ENCODE measurements at places on chromosomes 3 and 15. TPM values are rescaled to one million over a fixed set of nuclear protein-coding genes. Genes with fewer than 3 reads are reported as not detected.

GRCh38 chr3:41202075-41202833 is 2.9 kb downstream of the CTNNB1 start:
- DNase-seq, result no peak

DNA sequence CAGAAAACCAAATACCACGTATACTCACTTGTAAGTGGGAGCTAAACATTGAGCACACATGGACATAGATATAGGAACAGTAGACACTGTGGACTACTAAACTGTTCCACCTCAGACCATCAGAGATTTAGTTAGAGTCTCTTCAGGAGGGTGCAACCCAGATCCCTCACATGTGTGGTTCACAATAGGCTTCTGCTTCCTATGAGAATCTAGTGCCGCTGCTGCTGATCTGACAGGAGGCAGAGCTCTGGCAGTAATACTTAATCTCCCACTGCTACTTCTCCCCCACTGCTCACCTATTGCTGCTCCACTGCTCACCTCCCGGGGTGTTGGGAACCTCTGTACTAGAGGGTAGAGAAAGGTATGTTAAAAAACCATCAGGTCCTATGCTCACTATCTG is 533.3 kb downstream of the NSUN3 start:
- no peak for DNase-seq

NANOGP8 gene
- total RNA-seq, result 0.63 TPM

AP3S2 gene
- total RNA-seq, result 26.8 TPM

GRCh38 chr3:196774191-196774820 is 34.6 kb downstream of the PAK2 start:
- DNase-seq, result no peak

- peak; percentile 91 for DNase-seq
Measured at GRCh38 chr3:151305060-151305774, 11.4 kb downstream of the GPR87 start.

ASB14 gene
- total RNA-seq, result not detected

THSD4 gene
- 3.2 TPM for total RNA-seq

- no peak for DNase-seq
Measured at GRCh38 chr15:48617619-48618018, 27.9 kb downstream of the FBN1 start.

- no peak for DNase-seq
Measured at GRCh38 chr3:68072062-68072461, 417.6 kb upstream of the SUCLG2 start.

GRCh38 chr15:29566914-29567313 is 255.4 kb downstream of the TJP1 start:
- no peak for DNase-seq

GOLGA6L9 gene
- total RNA-seq, result 3.7 TPM

DNA sequence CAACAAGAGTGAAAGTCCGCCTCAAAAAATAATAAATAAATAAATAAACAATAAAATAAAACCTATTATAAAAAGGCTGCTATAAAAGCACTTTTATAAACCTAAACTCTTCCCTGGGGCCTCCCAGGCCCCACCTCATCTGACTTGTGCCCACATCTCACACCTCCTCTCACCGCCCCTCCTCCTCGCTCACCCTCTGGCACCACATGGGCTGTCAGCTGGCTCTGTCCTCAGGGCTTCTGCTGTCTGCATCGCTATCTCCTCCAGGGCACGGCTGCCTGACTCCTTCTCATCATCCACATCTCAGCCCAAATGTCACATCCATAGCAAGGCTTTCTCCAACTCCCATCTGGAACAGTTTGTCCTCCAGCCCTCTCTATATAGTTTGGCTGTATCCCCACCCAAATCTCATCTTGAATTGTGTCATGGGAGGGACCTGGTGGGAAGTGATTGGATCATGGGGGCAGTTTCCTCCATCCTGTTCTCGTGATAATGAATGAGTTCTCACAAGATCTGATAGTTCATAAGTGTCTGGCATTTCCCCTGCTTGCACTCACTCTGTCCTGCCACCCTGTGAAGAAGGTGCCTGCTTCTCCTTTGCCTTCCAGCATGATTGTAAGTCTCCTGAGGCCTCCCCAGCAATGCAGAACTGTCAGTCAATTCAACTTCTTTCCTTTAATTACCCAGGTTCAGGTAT is 8.8 kb upstream of the SH3BP5 start:
- DNase-seq, result no peak

DNA sequence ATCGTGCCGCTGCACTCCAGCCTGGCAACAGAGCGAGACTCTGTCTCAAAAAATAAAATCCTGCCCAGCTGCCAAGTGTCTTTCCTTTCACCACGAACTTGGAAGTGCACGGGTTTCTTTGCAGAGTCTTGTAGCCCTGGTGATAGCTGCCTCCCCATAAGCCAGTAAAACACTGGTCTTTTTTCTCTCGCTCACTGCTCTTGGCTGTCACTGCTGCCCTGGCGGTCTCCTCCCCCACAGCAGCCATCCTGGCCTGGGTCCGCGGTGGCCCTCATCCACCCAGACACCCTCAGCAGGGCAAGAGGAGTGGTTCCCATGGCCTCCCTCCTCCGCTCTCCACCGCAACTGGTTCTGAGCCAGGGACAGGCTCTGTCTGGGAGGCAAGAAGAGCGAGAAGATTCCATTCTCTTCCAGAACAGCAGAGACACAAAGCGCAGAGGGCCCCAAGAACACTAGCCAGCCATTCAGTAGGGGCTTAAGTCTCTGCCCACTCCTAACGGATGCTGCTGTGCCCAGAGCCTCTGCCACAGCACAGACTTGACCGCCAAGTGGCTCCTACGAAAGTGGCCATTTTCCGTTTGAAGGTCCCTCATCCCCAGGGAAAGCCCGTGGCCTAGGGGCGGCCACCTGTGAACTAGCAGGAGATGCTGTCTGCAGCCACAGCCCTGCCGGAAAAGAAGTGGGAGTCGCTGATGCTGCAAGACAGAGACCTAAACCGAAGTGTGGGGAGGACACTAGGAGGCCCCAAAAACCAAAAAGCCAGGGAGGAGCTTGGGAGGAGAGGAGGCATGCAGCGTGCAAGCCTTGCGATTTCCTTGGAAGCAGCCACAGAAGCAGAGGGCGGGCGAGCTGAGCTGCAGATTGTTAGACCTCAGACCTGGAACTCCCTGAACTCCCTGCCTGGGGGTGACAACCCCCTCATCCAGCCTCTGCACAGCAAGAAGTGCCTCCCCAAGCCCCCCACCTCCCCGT is 44.1 kb downstream of the KLHL25 start:
- DNase-seq, result no peak

DNA sequence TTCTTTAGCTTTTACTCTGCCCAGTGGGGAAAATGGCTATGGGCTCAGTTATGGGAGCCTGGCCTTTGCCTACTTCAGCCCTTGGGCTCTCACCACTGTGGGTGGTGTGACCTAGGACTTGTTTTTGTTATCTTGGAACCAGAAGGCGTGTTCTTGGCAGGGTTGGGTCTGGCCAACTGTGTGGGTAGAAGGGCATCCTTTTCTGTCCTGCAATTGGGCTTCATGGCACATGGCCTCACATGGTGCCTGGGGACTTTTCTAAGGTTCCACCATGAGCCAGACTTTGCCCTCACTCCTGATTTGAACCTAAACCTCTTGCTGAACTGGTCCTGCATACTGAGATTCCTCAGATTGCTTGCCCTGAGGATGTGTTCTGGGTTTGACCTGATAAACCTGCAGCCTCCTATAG is 1.7 kb downstream of the GLYCTK start:
- no peak for DNase-seq

TGM4 gene
- not detected for total RNA-seq

GCNT3 gene
- total RNA-seq, result 0.69 TPM

DNA sequence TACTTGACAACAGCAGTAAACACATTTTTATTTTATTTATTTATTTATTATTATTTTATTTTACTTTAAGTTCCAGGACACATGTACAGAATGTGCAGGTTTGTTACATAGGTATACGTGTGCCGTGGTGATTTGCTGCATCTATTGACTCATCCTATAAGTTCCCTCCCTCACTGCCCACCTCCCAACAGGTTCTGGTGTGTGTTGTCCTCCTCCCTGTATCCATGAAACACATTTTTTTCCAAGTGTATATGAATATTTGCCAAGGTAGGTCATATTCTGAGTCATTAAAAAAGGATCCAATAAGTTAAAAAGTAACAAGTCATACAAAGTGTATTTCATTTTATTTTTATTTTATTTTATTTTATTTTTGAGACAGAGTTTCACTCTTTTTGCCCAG is 567.3 kb upstream of the KCNMB2 start:
- no peak for DNase-seq

STRA6 gene
- 0.66 TPM for total RNA-seq

DNA sequence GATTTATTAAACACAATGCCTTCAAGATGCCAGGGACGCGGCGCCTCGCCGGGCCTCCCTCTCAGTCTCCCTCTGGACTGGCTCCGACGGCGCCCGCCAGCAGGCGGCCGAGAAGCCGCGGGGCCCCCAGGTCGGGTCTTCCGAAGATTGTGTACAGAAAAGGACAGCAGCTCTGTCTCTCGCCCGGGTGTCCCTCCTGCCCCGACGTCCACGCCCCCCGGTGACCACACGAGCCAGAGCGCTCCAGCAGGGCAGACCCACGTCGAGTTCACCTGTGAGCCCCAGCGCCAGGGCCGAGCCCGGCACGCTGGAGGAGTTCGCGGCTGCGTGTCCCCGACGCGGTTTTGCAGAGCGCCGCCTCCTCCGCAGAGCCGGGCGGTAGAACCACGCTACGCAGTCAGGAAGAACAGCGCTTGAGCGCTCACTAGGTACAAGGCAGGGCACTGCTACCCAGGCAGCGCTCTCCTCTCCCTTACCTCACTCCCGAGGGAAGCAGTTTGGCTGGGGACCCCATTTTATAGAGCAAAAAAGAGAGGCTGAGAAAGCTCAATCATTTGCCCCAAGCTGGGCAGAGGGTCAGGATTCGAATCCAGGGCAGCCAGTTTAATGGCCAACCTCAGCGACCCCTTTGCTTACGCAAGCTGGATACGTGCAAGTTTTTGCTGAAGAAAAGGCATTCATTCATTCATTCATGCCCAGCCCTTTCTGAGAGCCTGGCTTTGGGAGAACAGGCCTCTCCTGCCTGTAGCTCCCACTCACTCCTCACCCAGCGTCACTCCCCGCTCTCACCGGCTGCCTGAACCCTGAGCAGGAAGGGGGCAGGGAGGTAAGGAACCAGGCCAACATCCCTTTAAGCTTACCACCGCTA is 3.0 kb upstream of the TLE3 start:
- no peak for DNase-seq

SLC7A14 gene
- total RNA-seq, result 0.57 TPM

NDN gene
- total RNA-seq, result 93.4 TPM

GRCh38 chr3:55161231-55161630 is 233.4 kb upstream of the LRTM1 start:
- DNase-seq, result peak; percentile 55

- DNase-seq, result no peak
Measured at GRCh38 chr3:115825046-115825445, 201.7 kb downstream of the GAP43 start.

GRCh38 chr3:81580355-81580754 is 181.1 kb downstream of the GBE1 start:
- DNase-seq, result no peak

ACSBG1 gene
- total RNA-seq, result 0.33 TPM

- no peak for DNase-seq
Measured at GRCh38 chr3:123688241-123688747, 103.4 kb upstream of the HACD2 start.

- no peak for DNase-seq
Measured at GRCh38 chr3:168088106-168088720, 7.5 kb downstream of the GOLIM4 start.

- DNase-seq, result no peak
Measured at GRCh38 chr3:81554388-81554787, 207.1 kb downstream of the GBE1 start.

- DNase-seq, result no peak
Measured at GRCh38 chr15:66588537-66588936, 22.7 kb upstream of the LCTL start.
